SJCRH30 (cell line): ENCODE measurements at places on chromosomes 13 and 19. TPM values are rescaled to one million over a fixed set of nuclear protein-coding genes. Genes with fewer than 3 reads are reported as not detected.

DNA sequence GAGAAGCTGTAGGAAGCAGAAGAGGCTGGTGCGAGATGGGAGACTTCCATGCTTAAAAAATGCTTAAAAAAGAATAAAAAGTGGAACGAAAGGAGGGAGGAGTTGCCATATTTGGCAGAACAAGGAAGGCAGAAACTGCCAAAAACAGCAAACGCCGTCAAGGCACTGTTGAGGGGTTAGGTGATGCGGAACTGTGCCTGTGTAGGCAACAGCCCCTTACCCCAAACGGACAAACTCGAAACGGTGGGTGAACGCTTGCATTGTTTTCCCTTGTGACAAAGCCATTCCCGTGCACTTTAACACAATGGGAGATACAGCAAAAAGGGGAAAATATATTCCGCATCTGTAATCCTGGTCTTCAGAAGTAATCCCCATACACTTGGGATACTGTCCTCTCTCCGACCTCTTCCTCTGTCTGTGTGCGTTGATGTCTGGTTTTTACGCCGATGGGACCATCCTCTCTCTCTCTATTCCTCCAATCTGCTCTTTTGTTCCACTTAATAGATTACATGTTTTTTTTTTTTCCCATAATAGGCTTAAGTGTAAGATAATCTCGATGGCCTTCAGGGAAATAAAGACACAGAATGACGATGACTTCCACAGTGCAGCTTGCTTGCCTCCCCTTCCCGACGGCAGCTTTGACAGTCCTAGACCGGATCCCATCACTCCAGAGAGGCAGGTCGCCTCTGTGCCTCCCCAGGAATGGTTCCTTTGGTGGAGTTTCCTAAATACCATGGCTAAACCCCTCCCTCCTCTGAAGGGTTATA is 132.7 kb upstream of the RNF113B start:
- H3K27me3 ChIP-seq: no peaks in the 10 kb centered on the region
- H3K27ac ChIP-seq: no peak overlapping the region
- no peaks in the 10 kb centered on the region for H3K36me3 ChIP-seq

DNA sequence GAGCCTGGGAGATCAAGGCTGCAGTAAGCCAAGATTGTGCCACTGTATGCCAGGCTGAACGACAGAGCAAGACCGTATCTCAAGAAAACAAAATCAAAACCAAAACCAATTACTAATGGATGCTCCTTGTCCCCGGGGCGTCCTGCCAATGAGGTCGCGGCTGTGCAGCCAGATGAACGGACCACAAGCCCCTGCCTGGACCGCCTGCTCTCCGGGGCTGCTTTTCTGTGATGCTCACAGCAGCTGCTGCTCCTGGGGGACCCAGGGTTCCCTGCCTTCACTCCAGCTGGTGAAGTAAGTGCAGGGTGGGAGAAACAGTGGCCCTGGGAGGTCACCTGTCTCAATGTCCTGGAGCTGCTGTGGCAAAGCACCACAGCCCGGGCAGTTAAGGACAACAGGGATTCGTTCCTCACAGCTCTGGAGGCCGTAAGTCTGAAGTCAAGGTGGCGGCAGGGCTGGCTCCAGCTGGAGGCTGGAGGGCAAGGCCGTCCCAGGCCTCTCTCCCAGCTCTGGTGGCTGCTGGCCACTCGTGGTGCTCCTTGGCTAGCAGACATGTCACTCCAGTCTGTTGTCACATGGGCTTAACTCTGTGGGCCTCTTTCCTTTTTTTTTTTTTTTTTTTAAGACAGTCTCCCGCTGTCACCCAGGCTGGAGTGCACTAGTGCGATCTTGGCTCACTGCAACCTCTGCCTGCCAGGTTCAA is 10.1 kb downstream of the COPE start:
- H3K4me3 ChIP-seq: no peak overlapping the region
- H3K4me1 ChIP-seq: no peaks in the 10 kb centered on the region
- H3K27me3 ChIP-seq: no peaks in the 10 kb centered on the region
- peaks cover 11% of the 10 kb centered on the region; the same call in 1 of the 2 replicates for H3K36me3 ChIP-seq
- DNase-seq: no peak

GRCh38 chr13:90751026-90751425 is 596.5 kb upstream of the MIR17HG start:
- H3K36me3 ChIP-seq: no peaks in the 10 kb centered on the region
- no peak overlapping the region for H3K27ac ChIP-seq
- no peak overlapping the region for H3K4me3 ChIP-seq
- H3K27me3 ChIP-seq: no peaks in the 10 kb centered on the region

DNA sequence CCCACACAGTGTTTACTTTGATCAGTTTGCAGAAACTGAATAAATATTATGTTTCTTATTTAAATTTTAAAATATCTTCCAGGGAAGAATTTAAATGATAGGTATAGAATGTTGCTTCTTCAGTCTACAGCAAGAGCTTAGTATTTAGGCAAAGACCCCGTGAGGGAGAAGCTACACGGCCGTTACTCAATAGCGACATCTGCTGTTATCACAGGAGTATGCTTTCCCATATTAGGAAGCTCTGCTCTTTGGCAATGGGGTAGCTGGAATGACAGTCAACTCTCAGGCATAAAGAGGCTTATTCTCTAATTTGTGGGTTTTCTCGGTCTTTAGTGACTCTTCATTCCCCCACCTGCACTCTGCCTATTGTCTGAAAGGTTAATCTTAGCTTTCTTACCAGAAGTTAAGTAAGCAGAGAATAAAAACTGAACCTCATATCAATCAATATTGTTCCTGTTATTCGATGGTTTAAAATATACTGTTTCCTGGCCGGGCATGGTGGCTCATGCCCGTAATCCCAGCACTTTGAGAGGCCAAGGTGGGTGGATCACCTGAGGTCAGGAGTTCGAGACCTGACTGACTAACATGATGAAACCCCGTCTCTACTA is 13.2 kb upstream of the LHFPL6 start:
- no peaks in the 10 kb centered on the region; the same call in 1 of the 2 replicates for H3K4me1 ChIP-seq
- no peak overlapping the region for H3K4me3 ChIP-seq
- H3K36me3 ChIP-seq: no peaks in the 10 kb centered on the region
- peak; percentile 68 for DNase-seq

C5AR1 gene
- not detected in 2 replicates for total RNA-seq

STX10 gene
- 58.5 and 70.7 TPM in 2 replicates for total RNA-seq

GRCh38 chr13:32707471-32707870 is 121.2 kb downstream of the PDS5B start:
- H3K4me1 ChIP-seq: no peaks in the 10 kb centered on the region
- no peak overlapping the region for H3K4me3 ChIP-seq
- H3K36me3 ChIP-seq: peaks cover 83% of the 10 kb centered on the region
- H3K27me3 ChIP-seq: no peaks in the 10 kb centered on the region
- DNase-seq: no peak
- H3K27ac ChIP-seq: no peak overlapping the region

HIPK4 gene
- 0.10 TPM in 1 of 2 replicates, not detected in the other for total RNA-seq

SPIB gene
- 0.83 and 2.8 TPM in 2 replicates for total RNA-seq

ZNF726 gene
- 23.3 and 25.3 TPM in 2 replicates for total RNA-seq

GRCh38 chr13:95239283-95239682 is 62.0 kb downstream of the ABCC4 start:
- H3K4me1 ChIP-seq: no peaks in the 10 kb centered on the region
- H3K36me3 ChIP-seq: no peaks in the 10 kb centered on the region
- no peak for DNase-seq
- no peak overlapping the region for H3K27ac ChIP-seq
- H3K27me3 ChIP-seq: no peaks in the 10 kb centered on the region

ZNF491 gene
- total RNA-seq: 3.6 and 5.2 TPM in 2 replicates
